CD8-positive, alpha-beta memory T cell (primary cell): ENCODE measurements at places on chromosomes 3 and 15.

DNA sequence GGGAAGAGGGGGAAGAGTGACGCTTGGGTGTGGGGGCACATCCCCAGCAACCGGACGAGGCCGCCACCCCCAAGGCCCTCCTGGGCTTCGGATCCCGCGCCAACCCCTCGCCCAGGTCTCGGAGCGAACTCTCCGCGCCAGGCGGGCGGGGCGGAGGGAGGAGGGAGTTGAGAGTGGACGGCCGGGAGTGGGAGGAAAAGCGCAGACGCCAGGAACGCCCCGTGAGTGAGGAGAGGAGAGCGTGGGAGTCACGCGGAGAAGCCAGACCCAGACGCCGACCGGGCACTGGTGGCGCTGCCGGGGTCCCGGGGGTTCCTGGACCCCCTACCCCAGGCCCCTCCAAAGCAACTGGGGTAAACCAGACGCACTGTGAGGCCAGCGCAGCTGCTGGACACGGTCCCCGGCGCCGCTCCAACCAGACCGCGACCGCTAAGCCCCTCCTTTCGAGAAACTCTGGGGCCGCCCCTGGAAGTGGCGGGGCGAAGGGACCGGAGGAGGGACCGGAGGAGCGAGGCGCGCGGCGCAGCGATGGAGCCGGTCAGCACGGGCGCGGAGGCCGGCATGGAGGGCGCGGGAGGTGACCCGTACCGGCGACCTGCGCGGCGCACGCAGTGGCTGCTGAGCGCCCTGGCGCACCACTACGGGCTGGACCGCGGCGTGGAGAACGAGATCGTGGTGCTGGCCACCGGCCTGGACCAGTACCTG lies at the start of gene EFCC1:
TSS of gene EFCC1 (plus strand) at position 204 of the 705 bp plus-strand sequence. CDS start at position 529, 325 bp downstream.
- no peak for DNase-seq

DNA sequence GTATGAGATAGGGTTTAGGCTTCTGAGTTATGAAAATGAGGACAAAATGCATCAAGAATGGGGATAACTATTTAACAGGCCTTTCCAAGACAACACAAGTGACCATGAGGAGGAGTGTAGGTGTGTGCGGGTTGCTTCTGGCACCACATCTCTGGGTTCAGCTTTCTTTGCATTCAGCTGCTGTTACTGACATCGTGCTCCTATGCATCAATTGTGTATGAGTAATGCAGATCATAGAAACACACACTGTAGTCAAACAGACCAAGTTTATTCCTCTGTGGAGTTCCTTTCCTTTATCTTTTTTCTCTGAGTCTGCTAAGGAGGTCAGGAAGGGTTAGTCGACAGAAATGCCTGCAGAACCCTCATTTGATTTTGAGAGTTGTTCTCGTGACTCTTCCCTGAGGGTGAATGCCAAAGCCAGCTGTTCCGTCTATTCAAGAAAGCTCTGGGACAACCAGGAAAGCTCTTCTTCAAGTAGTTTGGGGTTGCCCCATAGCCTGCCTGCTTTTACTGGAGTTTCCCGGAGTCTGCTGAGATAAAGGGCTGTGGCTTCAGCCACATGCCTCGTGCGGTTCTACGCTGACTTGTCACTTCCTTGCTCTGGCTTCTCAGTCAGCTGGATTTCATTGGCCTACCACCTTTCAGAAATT lies 136.7 kb upstream of the TLE3 start:
- DNase-seq = no peak

- DNase-seq = no peak
Measured at GRCh38 chr3:64438812-64439211, 213.5 kb upstream of the PRICKLE2 start.

- DNase-seq = no peak
Measured at GRCh38 chr3:182954553-182955235, 25.6 kb downstream of the DCUN1D1 start.

- DNase-seq = no peak
Measured at GRCh38 chr15:81339321-81339720, 15.4 kb upstream of the STARD5 start.

GRCh38 chr15:53918180-53919079 lies 59.8 kb upstream of the UNC13C start:
- DNase-seq = no peak

- no peak for DNase-seq
Measured at GRCh38 chr3:3212781-3213440, 33.4 kb upstream of the CRBN start.

DNA sequence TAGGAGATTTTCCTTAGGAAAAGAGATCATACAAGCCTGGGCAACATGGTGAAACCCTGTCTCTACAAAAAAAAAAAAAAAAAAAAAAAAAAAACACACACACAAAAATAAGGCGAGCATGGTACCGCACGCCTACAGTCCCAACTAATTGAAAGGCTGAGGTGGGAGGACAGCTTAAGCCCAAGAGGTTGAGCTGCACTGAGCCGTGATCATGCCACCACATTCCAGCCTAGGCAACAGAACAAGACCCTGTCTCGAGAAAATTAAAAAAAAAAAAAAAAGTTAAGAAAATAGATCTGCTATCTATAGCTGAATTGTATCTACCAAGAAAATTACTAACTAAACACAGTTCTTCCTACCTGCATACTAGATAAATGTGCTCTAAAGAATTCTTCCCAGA lies 7.1 kb downstream of the MSL2 start:
- DNase-seq = no peak

DNA sequence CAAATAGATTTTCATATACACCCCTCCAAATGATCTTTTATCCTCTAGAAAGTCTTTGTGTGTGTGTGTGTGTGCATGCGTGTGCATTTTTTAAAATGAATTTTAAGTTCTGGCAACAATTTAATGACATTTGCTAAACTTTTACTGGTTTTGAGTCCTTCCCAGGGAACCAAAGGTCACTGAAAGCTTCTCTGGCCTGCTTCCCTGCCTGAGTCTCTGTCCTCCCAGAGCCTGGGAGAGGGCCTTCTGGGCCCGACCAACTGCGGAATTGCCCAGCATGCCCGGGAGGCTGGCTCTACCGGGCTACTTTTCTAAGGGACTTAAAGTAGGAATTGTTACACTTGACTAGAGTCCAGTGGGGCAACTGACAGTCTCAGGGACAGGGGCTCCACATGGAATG lies 7.4 kb upstream of the RBPMS2 start:
- DNase-seq = no peak

DNA sequence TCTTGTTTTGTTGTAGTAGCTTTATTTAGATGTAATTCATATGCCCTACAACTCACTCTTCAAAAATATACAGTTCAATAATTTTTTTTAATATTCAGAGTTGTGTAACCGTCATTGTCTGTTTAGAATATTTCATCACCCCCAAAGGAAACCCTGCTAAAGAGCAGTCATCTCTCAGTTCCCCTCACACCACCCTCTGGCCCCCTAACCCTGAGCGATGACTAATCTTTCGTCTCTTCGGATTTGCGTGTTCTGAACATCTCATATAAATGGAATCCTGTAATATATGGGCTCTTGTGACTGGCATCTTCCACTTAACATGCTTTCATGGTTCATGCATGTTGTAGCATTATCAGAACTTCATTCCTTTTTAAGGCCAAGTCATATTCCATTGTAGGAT lies 183.8 kb downstream of the ATG7 start:
- DNase-seq = no peak

GRCh38 chr3:90184861-90185260 lies 1077.4 kb downstream of the EPHA3 start:
- DNase-seq = no peak

GRCh38 chr3:11661827-11662226 lies 18.1 kb upstream of the VGLL4 start:
- DNase-seq = no peak

GRCh38 chr15:41876007-41876406 lies 17.8 kb downstream of the SPTBN5 start:
- DNase-seq = no peak

DNA sequence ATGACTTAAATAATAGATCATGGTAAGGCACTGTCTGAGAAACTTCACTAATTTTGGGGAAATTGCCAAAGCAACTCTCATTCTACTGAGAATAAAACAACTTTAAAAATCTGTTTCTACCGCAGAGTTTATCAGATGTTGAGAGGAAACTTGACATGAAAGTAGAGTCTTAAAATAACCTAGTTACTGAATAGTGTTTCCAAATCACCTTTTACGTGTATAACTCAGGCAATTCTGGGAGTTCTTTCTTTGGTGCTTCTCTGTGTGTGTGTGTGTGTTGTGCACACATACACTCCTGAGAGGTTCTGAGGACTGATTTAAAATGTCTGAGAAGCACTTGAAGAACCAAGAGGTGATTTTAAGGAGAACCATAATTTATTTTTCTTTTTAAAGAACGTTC lies 236.6 kb downstream of the SV2B start:
- no peak for DNase-seq

DNA sequence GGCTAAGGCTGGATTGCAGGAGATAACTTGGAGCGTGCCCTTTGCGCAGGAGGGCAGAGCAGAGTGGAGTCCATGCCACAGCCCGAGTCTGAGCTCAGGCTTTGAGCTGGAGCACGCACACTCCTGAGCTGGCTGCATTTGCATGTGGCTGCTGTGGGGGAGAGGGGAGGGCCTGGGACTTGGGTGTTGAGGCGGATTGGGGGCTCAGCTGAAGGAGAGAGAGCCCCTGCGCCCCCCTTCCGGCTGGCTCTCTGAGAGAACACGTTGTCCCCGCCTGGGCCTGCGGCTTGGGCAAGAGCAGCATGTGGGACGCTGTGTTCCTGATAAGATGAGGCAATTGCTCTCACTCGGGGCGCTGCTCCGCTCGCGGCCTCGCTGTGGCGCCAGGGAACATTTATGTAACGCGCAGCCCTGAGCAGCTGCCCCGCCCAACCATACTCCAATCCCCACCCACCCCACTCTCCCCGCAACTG lies 39.1 kb downstream of the KLF13 start:
- DNase-seq = peak; percentile 83

DNA sequence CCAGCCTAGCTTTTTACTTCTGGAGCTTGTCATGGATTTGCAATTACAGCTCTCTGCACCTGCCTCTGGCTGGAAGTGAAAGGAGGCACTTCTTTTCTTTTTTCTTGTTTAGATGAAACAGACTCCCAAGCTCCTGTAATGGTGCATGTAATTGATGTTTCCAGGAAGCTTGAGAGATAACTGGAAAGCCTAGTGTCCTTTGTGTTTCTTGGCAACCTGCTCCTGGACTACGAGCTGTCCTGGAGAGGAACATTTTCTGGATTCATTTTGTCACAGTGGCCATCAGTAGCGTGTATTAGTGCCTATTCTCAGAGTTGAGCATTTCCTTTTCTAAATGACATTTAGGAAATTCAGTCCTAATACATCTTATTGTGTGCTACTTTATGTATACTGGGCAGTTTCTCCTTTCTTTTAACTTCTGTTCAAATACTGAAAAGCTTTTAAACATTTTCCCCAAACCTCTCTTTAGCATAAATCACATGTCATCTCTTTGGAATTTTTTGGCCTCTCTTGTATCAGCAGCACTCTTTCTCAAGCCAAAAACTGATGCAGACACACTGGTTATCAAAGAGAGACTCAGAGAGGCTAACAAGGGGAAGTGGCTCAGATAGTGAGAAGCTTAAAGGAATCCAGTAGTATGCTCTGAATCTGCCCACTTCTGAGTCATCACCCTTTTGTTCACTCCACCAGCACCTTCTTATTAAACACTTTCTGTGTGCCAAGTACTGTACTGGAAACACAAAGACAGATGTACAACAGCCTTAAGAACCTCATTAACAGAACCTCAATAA lies 62.6 kb upstream of the SLC2A2 start:
- no peak for DNase-seq

DNA sequence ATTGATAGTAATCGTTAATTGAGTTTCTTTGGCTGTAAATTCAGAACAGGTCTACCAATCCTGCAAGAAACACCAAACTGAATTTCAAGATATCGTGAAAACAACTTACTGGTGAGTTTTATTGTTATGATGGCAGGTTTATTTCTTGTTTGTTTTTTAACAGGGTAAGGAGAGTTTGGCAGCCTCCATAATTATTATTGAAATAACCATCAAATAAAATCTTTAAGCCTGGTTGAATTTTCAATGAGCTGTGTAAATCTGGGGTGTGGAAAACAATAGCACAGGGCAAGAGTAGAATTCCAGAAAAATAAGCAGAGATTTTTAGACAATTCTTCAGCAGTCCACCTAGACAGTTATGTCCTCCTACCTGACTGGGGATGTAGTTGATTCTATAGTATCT lies 196.5 kb downstream of the MECOM start:
- DNase-seq = no peak

DNA sequence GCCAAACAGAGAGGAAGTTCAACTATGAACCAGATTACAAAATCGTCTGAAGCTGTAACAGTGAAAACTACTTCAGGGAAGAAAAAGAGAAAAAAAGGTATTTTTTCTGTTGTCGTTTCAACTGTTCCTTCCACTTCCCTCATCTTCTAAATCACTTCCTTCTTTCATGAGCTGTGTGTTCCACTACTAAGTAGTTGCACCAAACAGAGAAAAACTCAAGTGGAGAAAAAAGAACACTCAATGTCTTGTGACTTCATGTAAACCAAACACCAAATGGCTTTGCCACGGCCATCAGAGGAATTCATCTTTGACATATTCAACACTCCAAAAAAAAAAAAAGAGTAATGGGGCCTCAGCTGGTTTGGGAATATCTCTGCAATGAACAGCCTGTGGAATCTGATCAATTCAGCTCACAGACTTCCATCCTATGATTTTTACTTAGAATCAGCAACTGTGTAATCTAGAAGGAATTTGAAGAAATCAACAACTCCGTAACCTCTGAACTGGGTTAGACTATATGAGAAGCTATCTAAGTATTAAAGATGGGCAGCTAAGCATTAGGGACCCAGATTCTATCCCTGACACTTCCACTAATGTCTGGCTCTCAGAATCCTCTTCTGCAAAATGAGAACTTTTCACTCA lies 47.5 kb upstream of the RNF7 start:
- DNase-seq = no peak

GRCh38 chr3:58388550-58389091 lies 45.0 kb downstream of the PDHB start:
- DNase-seq = no peak

- no peak for DNase-seq
Measured at GRCh38 chr3:98536456-98537017, 4.8 kb downstream of the GPR15 start.

DNA sequence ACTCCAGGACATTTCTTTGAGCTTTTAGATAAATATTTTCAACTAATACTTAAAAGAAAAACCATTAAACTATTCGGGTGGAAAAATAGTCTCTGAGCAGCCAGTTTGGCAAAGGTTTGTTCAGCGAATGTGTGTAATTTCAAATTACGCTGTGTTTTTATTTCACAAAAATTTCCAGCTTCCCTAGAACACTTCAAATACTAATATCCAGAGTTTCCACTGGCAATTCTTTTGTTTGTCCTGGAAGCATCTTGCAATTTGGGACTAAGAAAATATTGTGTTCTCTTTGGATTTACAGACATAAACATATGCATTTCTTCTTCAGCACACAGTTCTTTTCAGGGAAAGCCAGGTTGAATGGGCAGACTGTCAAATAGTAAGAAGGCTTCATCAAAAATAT lies 61.9 kb downstream of the MDFIC2 start:
- DNase-seq = no peak
